ENCODE measurements at places on chromosomes 1 and 21.

- no peak for DNase-seq
Observed at GRCh38 chr1:229028544-229028943, 242.4 kb upstream of the RAB4A start.

- no peak for DNase-seq
Observed at GRCh38 chr21:34688145-34688544, 19.4 kb downstream of the CLIC6 start.

- DNase-seq, result no peak
Observed at GRCh38 chr1:69535490-69535889, 32.2 kb upstream of the LRRC7 start.

DNA sequence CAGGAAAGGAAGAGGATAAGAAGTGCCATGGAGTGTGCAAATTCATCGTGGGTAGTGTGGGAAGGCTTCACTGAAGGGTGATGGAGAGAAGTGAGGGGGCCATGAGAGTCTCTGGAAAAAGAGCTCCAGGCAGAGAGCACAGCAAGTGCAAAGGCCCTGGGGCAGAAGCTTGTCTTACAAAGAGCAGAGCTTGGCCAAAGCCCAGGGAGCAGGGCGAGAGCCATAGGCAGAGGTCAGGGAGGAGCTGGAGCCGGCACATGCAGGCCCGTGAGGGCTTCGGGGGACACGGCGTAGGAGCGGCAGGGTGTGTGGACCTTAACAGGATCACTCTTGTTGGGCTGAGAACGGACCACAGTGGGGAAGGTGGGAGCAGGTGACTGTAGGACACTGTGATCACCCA, 83.7 kb upstream of the EDN2 start:
- DNase-seq, result no peak

DNA sequence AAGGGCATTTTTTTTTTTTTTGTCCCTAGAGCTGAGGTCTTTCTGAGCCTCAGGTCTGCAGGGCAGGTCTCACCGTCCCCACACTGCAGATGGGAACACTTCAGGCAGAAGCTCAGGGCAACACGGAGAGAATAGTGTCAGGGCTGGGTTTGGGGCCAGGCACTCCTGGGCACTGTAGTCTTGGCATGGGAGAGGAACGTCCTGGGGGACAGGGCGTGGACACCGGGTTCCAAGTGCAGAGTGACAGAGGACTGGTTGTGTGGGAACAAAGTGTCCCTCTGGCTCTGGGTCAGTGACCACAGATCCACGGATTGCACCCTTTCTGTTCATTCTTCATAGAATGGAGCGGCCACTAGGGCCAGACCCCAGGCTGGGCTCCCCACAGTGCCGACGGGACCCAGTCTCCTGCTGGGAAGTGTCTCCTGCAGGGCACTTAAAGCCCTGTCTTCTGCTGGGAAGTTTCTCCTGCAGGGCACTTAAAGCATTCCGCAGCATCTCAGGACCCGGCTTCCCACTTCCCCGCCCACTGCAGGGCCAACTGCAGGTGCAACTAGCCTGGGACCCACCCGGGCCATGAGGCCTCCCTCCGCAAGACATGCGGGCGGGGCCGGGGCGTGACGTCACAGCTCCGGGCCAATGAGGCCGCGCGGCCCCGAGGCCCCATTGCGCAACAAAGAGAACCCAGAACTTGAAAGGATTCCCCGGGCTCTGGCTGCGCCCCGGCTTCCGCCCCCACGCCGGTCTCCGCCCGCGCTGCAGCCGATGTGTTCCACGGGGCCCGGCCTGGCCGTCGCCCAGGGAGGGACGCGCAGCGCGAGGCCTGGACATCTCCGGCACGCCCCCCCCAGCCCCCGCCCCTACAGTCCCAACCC, 1.2 kb downstream of the GPR153 start:
- peak; percentile 65 for DNase-seq

- DNase-seq, result no peak
Observed at GRCh38 chr21:21179619-21180298, 181.6 kb downstream of the NCAM2 start.

- no peak for DNase-seq
Observed at GRCh38 chr1:6770751-6771440, 14.4 kb upstream of the CAMTA1 start.

DNA sequence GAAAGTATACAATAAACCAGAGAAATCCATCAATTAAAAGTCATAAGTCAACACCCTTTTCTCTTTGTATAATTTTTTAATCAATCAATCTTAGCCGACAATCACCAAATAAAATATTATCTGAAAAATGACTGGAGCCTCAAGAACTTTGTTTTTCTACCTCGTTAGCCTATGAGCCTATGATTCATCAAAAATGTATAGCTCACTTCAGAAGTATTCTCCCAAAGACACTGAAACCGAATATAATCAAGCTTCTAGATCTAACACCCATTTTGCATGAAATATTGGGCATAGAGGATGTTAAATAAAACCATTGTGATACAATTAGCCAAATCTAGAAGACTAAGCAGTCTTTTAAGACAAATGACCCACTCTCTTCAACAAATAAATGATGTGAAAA, 17.8 kb upstream of the RSBN1 start:
- DNase-seq, result no peak

DNA sequence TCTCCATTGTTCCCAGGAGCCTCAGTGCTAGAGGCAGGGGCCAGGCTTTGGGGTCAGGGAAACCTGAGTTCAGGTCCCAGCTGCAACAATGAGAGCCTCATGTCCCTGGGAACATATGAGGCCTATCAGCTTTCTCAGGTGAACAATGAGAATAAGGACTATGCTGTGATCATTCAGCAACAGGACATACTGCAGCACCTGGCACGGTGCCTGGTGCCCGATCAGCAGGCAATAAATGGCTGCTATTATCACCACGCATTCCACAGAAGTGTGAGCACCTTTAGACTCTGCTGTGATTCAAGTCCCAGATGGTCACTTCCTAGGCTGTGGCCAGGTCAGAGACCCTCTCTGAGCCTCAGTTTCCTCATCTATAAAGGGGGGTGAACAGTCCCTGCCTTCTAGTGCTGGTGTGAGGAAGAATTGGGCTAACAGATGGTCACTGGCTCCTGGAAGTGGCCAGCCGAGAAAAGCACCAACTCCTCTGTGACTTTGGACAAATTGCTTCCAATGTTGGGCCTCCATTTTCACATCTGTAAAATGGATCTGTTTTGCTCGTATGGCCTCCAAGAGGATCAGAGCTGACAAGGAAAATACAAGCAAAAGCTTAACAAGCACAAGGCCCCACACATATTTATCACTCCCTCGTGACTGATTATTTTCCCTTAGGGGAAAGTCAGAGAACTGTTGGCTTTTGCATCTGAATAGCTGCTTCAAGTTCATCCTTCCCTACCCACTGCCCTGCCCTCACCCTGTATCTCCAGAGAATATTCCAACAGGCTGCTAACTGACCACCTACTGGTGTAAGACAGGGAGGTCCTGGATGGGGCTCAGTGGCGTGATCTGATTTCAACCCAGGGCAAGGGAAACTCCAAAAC, 1.1 kb downstream of the SLC5A9 start:
- DNase-seq, result no peak

DNA sequence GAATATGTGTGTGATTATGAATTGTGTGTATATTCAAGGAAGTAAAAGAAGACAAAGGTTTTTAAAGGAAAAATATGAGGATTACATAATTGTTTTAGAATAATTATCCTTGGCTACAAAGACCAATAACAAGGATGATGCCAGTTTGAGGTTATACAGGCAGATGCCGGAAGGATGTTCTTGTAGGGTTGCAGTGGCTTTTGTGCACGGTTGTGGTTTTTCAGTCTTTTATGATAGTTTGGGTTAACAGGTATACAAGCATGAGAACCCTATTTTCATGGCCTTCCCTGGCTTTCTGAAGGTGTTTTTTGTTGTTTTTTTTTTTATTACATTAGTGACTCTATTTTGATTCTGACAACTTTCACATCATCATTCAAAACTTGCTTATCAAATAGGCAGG, 4.9 kb downstream of the CR2 start:
- DNase-seq, result no peak

DNA sequence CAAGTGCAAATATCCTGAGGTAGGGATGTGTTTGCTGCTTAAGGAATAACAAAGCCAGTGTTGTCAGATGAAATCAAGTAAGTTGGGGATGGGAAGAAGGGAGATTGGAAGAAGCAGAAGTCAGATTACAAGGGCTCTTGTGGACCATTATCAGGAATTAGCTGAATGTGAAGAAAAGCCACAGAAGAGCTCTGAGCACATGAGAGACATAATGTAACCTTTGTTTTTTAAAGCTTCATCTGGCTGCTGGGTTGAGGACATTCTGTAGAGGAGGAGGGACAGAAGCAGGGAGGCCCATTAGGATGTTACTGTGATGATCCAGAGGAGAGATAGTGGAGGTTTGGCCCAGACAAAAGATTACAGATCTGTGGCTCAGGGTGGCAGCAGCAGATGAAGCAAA, 111.7 kb downstream of the DUSP10 start:
- DNase-seq, result no peak

DNA sequence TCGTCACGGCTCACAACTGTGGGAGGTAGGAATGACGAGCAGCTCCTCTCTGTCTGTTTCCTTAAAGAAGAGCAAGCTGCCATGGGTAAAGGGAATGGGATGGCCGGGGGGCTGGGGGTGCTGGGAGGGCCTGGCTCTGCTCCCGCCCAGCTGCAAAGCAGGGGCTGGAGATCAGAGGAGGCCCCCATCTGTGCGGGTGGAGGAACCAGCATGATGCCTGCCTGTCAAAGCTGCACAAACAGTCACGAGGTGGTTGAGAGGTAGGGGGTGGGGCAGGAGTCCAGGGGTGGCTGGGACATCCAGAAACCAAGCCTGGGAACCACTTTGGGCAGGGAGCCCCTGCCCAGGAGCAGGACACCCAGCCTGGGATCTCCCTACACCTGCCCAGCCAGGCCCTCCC, 12.6 kb downstream of the SLC41A1 start:
- no peak for DNase-seq

GRCh38 chr21:44498280-44499210, 41.5 kb downstream of the KRTAP10-1 start:
- no peak for DNase-seq

DNA sequence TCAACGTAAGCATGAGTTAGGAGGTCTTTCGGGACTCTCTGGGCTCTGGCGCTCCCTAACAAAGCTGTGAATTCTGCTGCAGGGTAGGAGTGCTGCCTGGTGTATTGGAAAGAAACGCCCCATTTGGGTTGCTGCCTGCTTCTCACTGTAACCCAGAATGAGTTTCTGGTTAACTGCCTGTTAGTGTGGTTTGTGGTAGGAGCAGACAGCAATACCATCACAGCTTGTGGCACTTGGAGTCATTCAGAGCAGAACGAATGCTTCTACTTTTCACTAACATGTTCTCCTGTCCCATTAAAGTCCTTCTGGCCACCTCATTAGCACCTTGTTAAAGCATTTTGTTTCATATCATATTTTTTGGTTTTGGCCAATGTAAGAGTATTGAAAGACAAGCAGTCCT, 18.1 kb downstream of the MAP3K7CL start:
- DNase-seq, result no peak

DNA sequence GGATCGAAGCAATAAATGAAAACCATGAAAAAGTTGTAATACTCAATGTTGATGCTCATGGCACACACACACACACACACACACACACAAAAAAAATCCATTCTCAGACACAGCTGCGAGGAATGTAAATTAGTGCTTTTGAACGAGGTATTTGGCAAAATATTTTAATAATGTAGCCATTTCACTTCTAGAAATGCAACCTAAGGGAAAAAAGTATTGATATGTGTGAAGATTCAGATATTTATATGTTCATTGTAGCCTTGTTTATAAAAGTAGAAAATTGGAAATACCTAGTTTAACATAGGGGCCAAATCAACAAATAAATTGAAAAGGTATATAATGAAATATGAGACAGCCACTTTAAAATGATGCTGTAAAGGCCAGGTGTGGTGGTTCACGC, 3.8 kb downstream of the PLEKHA6 start:
- no peak for DNase-seq

Measured in stimulated activated CD4-positive, alpha-beta T cell treated with anti-CD3 and anti-CD28 coated beads, TNF-alpha, amount 100 ng/mL, for 4 hours (primary cell).